Pulmonary artery endothelial cell (primary cell): ENCODE measurements at places on chromosomes 12 and 14. TPM values are rescaled to one million over a fixed set of nuclear protein-coding genes. Genes with fewer than 3 reads are reported as not detected.
A peak's percentile ranks its signal among the peaks of the same experiment; 100 is the strongest.

GRCh38 chr12:12874029-12874428 lies 17.3 kb upstream of the GPRC5A start:
- DNase-seq, result no peak

Gene SCAF11
- total RNA-seq, result 43.3 and 50.6 TPM in 2 replicates

DNA sequence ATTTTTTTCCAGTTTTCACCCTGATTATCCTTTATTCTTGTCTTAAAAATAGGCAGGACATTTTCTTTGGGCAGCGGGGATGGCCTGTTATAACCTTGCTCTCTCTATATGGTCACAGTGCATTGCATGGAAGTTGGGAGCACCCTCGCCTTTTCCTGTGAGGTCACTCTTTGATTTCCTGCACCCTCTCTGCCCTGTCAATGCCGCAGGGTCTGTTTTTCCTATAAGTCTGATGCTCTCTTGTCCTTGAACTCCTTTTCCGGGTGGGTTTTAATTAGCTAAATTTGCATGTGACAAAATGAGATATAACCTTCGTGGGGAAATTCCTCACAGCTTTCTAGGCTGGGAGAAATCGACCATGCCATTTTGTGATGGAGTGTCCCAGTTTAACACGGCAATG lies 194.3 kb downstream of the CACNA1C start:
- DNase-seq, result no peak

DNA sequence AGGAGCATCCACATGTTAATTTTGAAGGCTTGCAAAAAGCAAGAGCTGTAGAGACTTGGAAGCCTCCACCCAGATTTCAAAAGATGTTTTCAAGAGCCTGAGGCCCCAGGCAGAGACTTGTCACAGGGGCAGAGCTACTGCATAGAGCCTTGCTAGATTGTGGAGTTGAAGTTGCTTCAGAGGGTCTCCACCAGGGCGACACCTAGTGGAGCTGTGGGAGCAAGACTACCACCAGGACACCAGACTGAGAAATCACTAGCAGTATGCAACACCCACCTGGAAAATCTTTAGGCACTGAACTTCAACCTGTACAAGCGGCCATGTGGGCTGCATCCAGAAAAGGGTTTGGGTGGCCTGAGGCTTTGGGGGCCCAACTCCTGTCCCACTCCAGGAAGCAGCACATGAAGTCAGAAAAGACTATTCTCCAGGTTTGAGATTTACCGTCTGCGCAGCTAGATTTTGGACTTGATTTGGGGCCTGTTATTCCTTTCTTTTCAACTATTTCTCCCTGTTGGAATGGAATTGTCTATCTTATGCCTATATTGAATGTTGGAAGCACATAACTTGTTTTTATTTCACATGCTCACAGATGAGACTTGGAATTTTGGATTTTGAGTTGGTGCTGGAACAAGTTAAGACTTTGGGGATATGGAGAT lies 508.6 kb downstream of the FLRT2 start:
- no peak for DNase-seq

DNA sequence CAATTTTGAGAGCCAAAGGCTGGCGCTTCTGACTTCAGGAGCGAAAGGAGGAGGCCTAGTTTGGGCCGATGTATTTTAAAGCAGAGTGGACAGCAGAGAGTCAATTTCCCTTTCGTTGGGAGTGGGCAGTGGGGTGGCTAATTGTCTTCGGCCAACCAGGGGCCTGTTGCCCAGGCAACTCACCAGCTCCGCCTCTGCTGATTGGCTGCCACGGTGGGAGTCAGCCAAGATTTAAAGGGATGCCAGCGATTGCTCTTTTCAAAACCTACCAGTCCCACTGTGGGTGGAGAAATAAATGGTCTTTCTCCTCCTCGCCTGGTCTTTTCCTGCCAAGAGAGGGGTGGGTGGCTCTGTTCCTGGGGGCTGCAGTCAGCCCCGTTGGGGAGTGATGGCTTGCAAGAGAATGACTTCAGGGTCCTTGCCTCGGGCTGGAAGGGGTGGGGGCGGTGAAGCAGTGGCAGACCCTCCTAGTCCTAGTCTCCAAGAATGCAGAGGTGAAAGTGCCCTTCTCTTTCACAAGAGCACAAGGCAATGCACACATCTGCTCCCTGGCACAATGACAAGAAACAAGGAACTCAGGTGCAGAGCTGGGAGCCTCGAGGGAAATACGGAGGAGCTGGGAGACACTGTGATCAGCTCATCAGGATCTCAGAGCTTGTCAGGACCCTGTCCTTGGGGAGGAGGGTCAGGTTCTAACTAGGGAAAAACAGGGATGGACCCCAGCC lies 37.7 kb downstream of the RASAL1 start:
- peak; percentile 3 for DNase-seq

DNA sequence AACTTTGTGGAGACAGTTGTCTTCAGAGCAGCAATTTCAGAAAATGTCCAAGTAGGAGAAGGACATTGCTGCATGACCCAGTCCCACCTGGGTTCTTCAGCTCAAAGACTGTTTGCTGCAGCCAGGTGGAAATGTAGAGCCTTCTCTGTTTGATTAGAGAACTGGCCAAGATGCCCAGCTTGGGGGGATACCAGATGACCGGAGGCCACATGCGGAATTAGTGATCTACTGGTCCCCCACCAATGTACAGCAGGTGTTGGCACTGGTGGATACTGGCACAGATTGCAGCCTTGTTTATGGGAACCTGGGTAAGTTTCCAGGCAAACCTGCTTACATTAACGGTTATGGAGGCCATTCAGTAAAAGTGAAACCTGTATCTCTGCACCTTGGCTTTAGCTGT lies 555.3 kb downstream of the SLC6A15 start:
- no peak for DNase-seq
